Stimulated activated CD8-positive, alpha-beta memory T cell treated with anti-CD3 and anti-CD28 coated beads, Interleukin-2, amount 100 ng/mL, for 1 hour (primary cell): ENCODE measurements at places on chromosomes 16 and 17.
A peak's percentile ranks its signal among the peaks of the same experiment; 100 is the strongest.

DNA sequence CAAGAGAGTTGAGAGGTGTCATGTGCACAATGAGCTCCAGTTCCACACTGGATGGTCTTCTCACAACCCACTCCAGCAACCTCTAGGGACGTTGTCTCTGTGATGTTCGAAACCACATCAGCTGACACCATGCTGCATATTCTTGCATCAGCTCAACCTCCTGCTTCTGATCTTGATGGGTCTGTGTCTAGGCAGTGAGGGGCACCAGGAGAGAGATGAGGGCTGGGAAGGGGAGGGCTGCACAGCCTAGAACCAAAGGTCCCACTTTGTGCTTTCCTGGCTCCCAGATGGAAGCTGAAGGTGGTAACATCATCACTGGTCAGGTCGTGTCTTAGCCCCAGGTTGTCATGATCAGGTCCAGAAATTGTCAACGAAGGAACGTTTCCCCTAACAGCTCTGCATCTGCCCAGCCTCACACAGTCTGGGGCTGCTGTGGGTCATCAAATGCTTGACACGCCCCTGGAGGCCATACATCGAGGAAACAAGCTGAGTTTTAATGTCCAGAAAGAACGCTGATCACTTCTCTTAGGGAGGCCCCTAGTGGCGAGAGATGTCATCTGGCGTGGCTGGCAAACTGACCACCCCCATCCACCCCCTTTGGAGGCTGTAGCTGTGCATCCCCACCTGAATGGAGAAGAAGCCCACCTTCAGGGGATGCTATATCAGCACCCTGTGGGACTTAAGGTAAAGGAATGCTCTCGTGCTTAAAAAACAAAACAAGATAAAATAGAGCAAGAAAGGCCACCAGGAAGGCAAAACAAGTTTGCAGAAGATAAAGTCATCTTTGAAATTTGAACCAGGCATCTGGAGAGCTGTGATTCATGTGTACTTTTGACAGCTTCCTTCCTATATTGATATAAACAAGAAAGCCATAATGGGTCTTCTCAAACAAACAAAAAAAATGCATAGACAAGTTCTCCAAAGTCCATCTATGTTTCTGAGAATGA is 58.3 kb downstream of the WIPI1 start:
- DNase-seq, result no peak

GRCh38 chr16:117379-118365 is 20.8 kb downstream of the NPRL3 start:
- DNase-seq, result peak; percentile 42

DNA sequence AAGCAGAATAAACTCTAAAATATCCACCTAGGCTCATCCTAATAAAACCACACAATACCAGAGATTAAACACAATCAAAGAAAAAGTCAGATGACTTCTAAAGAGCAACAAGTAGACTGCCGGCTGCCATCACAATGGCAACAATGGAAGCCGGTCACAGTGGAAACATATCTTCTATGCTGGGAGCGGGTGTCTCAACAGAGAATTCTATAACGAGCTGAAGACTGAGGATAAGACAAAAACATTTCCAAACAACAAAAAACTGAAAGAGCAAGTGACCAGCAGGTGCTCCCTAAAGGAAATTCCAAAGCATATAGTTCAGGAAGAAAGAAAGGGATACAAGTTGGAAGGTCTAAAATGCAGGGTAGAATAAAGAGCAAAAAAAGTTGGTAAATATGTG is 8.9 kb downstream of the NSMCE1 start:
- no peak for DNase-seq

DNA sequence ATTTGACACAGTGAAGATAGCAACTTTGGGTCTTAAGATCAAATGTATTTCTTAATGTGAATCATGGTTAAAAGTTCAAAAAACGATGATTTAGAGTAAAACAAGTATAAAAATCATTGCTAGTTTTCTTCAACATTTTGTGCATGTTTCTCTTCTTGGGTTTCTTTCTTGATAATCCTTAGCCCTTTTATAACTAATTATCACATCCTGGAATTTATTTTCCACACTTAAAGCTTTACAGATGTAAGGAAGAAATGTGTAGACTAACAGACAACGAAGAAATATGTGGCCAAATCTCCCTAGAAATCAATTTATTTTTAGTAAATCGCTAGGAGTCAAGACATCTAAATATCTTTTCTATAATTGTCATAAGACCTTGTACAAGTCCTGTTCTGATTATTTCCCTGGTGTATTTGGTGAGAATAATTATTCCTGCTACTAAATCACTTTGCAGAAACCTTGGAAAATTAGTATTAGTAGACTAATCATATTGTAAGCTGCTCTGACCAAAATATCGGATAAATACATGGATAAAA is 4.9 kb downstream of the NACA2 start:
- DNase-seq, result no peak

DNA sequence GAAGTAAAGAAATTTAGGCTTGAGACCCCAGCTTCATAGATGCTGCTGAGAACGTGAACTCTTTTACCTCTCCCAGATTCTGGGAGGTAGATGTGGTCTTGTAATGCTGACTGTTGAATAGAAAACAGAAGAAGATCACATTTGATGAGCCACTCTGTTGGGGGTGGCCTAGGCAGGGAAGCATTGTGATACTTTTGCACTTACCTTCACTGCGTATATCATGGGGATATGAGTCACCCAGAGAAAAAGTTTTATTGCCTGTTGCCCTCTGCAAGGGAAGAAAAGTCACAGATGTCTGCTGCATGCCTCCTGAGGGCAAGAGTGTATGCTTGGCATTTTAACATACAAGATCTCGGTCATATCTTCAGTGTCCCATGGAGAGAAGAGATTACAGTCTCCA is 365.4 kb downstream of the SNX29 start:
- no peak for DNase-seq
